Lower lobe of right lung (tissue), 2 donors: ENCODE measurements at places on chromosomes 4 and X. TPM values are rescaled to one million over a fixed set of nuclear protein-coding genes. Genes with fewer than 3 reads are reported as not detected.

Gene RXFP1
- 6.9 TPM for total RNA-seq

GRCh38 chrX:6738518-6739470 lies 203.9 kb upstream of the VCX3A start:
- no peak overlapping the region for H3K27ac ChIP-seq
- H3K36me3 ChIP-seq, result no peaks in the 10 kb centered on the region
- H3K4me1 ChIP-seq, result no peaks in the 10 kb centered on the region

DNA sequence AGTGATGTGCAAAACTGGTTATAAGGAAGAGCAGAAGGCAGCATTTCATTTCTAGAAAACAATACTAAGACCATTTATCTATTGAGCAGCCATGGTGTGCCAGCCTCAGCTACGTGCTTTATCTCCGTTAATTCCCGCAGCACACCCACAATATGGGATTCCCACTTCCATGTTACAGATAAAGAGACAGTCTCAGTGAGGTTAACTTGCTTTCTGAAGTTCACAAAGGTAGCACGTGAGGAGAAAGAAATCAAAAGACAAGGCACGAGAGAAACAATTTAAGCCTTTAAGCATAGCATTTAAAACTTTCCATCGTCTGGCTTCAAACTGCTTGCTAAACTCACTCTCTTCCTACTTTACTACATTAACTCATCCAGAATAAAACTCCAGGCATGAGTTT lies 8.0 kb upstream of the RPL34 start:
- DNase-seq, result no peak
- H3K36me3 ChIP-seq, result no peaks in the 10 kb centered on the region
- no peak overlapping the region for H3K4me3 ChIP-seq
- no peaks in the 10 kb centered on the region for H3K4me1 ChIP-seq
- H3K27me3 ChIP-seq, result no peaks in the 10 kb centered on the region

GRCh38 chr4:112153211-112153791 lies 8.0 kb downstream of the FAM241A start:
- no peak overlapping the region for H3K27ac ChIP-seq
- no peaks in the 10 kb centered on the region for H3K27me3 ChIP-seq
- no peak overlapping the region for H3K4me3 ChIP-seq
- H3K36me3 ChIP-seq, result no peaks in the 10 kb centered on the region

GRCh38 chrX:20378233-20378920 lies 111.7 kb upstream of the RPS6KA3 start:
- no peak for DNase-seq
- no peaks in the 10 kb centered on the region for H3K27me3 ChIP-seq
- H3K36me3 ChIP-seq, result no peaks in the 10 kb centered on the region
- H3K27ac ChIP-seq, result no peak overlapping the region
- H3K4me1 ChIP-seq, result peaks cover 6% of the 10 kb centered on the region

DNA sequence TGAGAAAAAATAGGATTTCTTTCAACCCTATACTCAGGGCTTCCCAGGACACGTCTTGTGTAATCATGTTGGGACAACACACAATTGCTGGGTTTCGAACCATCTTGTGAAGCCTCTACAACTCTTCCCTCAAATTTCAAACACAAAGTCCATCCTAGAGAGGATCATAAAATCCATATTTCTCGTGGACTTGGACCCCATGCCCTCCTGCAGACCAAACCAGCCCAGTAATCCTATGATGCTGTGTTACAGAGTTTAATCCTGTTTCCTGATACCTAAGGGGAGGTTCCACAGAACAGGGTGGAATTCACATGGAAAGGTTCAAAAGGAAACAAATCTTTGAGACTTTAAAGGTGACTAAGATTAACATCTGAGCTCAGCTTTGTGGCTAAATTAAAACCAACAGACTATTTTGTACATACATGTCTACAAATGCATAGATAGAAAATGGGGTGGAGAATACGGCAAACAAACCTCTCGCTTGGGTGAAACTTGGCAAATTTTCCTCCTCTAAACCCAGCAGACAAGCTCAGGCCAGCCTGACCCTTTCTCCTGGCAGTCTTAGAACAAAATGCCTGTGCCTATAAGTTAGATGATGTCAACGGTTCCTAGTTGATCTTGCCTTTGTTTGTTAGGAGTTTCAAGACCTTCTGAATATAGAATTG lies 38.1 kb downstream of the EGFL6 start:
- no peaks in the 10 kb centered on the region for H3K36me3 ChIP-seq
- H3K4me3 ChIP-seq, result no peak overlapping the region
- DNase-seq, result no peak
- no peaks in the 10 kb centered on the region for H3K4me1 ChIP-seq
- no peak overlapping the region for H3K27ac ChIP-seq

- no peaks in the 10 kb centered on the region for H3K36me3 ChIP-seq
- no peak overlapping the region for H3K27ac ChIP-seq
- no peaks in the 10 kb centered on the region for H3K27me3 ChIP-seq
- DNase-seq, result no peak
Measured at GRCh38 chrX:20542072-20542471, 275.4 kb upstream of the RPS6KA3 start.
